ENCODE measurements at places on chromosomes 1 and 21.

DNA sequence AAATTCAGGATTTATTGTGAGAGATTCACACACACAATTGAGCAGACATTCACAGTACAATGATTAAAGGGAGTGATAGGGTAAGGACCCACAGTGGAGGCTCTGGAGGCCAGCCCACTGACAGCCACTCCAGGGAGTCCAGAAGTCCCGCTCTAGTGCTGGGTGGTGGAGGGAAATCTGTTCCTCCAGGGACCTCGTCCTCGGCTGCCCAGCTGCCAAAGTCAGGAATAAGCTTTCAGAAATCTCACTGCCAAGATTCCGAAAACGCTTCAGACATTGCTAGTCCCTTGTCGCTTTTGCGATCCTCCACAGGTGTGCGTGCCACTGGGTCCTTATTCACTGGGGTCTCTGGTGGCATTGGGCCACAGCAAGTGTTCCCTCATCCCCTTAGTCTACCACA is 2.3 kb downstream of the MX1 start:
- DNase-seq, result no peak

- DNase-seq, result no peak
Measured at GRCh38 chr1:109776206-109776835, 12.6 kb upstream of the EPS8L3 start.

DNA sequence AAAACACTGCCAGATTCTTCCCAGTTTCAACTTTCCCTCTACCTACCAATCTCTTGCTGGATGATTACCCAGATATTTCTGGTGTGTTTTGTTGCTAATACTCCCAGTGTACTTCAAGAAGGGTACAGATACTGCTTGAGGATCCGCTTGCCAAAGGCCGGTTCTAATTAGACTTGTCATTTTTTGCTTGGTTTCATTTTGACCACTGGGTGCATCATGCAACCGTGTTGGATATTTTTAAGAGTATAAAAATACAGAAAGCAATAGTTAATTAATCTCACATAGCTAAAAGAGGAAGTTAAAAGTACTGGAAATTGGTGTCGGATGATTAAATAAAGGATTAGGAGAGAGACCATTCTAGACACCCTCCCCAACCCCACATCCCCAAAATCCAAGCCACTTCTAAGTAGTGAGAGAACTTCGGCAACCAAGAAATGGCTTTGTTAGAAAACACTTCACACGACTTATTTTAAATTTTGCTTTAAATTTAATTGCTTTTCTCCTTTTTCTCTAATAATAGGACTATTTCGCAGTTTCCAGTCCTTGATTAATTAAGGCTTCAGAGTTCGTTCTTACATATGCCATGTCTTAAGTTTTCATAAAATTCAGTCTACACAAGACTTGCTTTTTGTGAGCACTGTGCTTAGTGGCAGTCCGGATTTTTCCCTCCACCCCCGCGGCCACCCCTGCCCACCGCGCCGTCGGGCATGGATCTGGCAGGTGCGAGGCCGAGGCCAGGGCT is 2.5 kb upstream of the CDKN2C start:
- DNase-seq, result no peak

GRCh38 chr1:180601512-180601911 is 30.3 kb upstream of the XPR1 start:
- no peak for DNase-seq

- peak; percentile 53 for DNase-seq
Measured at GRCh38 chr1:224498574-224499170, 64.1 kb upstream of the WDR26 start.

DNA sequence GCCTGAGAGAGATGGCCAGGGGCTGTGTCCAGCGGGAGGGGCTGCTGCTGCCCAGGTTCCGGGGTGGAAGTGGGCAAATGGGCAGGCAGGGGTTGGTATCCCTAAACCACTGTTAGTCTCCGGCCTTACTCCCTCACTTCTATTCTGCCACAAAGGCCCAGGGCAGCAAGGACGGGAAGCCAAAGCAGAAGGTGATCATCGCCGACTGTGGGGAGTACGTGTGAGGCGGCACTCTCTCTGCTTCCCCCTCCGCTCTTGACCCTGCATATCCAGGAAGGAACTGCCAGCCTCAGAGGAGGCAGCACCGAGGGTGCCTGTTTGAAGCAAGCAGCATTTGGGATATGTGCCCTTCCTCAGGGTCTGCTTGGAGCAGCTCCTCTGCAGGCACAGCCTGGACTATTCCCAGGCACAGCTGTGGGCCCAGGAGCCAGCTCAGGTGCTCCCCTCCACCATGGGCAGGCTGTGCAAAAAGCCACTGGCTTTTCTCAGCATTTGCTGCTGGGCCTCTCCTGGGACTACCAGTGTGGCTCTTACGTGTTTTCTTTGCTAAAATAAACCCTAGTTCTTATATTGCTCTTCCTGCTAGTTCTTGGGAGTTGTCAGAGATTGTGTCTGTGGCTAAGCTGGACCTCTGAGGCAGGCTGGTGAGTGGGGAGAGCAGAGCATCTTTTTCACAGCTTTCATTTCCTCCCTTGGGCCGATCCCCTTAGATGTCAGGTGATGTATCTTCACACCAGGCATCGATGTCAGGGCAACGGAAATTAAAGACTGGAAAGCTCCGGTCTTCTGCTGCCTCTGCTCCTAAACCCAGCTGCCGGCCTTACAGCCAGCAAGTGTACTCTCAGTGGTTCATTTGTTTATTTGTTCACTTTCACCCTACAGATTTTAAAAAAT is 14.7 kb downstream of the PPIE start:
- DNase-seq, result no peak
